ENCODE measurements at places on chromosomes 3 and 15.
A peak's percentile ranks its signal among the peaks of the same experiment; 100 is the strongest.

GRCh38 chr3:172840463-172840862, 89.9 kb downstream of the ECT2 start:
- no peak for DNase-seq

GRCh38 chr3:36548712-36549111, 168.4 kb downstream of the STAC start:
- DNase-seq, result no peak

GRCh38 chr3:33312361-33312760, 35.1 kb downstream of the FBXL2 start:
- no peak for DNase-seq

GRCh38 chr15:91783008-91783407, 70.5 kb upstream of the SLCO3A1 start:
- no peak for DNase-seq

DNA sequence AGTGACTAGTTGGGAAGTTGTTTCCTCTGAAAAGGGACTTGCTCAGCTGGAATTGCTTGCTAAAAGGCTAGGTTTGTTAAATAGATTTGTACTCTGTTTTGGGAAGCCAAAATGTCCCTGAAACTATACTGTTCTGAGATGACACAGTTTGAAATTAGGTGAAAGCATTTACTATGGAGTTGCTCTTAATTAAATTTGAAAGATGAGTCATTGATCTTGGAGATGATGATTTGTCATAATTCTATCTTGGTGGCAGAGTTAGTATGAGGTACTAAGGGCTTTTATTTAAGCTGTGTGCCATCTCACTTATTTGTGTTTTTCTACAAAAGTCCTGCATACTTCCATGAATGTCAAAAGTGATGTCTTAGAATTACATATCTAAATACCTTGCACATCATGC, 320.9 kb downstream of the PTPRG start:
- DNase-seq, result no peak

GRCh38 chr3:8027954-8028353, 473.7 kb upstream of the LMCD1 start:
- DNase-seq, result no peak

DNA sequence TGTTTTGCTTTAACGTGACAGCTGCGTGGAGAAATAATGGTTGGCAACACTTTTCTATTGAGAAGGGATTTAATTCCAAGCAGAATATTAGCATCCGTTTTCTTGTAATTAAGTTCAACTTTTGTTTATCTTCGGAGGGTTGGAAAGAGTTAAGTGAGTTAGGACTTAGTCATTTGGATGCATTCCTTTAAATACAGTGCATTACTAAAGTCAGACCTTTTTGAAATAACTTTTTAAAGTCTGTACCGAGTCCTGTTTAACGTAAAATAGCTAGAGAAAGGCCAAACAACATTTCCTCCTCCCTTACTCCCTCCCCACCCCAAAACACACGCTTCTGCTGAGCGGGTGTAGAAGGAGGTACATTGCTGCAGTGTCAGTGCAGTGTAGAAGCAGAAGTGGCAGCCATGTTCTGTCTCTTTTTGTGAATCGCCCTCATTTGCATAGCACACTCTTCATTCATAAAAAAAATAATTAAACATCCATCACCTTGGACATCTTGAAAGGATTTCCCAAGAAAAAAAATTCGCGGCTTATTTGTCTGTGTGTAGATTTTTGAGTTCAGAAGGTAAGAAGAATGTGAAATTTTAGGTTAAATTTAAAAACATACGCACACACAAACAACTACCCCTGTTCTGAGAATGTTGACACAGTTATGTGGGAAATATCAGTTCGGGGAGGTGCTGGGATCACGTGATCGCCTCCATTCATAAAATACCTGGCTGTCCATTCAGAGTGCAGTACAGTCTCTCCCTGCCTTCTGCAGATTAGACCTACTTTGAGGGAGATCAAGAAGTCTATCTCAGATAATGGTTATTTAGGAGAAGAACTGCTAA, 1.6 kb downstream of the SPRED1 start:
- DNase-seq, result peak; percentile 49

- no peak for DNase-seq
Observed at GRCh38 chr3:109943181-109943580, 605.8 kb upstream of the DPPA4 start.

Data from memory B cell (primary cell).